GM19239 (cell line): ENCODE measurements at places on chromosomes 5 and 9.

- DNase-seq: no peak
Observed at GRCh38 chr5:126469536-126470316, 46.5 kb downstream of the GRAMD2B start.

DNA sequence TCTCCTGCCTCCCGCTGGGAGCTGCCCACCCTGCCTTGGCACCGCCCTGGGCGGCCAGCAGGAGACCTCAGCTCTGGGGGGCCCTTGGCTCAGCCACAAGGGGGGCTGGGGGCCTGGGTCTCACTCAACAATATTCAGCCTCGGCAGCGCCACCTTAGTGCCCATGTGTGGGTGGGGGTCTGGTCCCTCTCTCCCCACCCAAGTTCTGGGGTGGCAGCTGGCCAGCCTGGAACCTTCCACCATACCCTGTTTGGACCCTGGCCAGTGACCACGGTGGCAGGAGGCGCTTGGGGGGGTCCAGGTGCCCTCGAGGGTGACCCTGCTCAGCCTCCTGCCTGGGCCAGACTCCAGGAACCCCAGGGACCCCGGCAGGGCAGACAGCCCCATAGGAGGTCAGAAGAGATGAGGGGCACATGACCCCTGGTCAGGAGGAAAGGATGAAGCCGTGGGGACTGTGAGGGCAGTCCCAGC lies 22.2 kb downstream of the NKD2 start:
- DNase-seq: no peak

GRCh38 chr5:1341863-1342262 lies 3.0 kb downstream of the CLPTM1L start:
- DNase-seq: peak; percentile 50

DNA sequence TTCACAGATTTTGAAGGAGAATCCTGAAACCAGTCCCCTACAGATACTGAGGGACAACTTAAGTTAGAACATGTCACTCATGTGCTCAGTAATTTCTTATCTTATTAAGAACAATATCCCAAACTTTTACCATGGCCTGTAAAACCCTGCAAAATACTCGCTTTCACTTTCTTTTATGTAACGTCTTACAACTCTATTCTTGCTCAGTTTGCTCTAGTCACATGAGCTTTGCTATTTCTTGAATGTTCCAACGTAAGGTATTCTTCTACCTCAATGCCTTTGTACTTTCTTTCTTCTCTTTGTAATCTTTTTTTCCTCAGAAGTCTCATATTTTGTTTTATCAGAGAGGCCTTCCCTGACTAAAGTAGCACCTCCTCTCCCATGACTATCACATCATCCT lies 14.1 kb downstream of the TMEM38B start:
- DNase-seq: no peak

GRCh38 chr5:174319551-174319950 lies 274.0 kb downstream of the NSG2 start:
- DNase-seq: no peak

- DNase-seq: no peak
Observed at GRCh38 chr9:78213712-78214111, 22.2 kb upstream of the CEP78 start.

- DNase-seq: no peak
Observed at GRCh38 chr5:103804711-103805110, 242.1 kb upstream of the NUDT12 start.

- DNase-seq: no peak
Observed at GRCh38 chr5:9547122-9547947, 1.5 kb upstream of the SEMA5A start.

GRCh38 chr9:71130521-71130920 lies 9.1 kb upstream of the TRPM3 start:
- DNase-seq: no peak

GRCh38 chr9:132026932-132027585 lies 52.6 kb downstream of the MED27 start:
- no peak for DNase-seq

DNA sequence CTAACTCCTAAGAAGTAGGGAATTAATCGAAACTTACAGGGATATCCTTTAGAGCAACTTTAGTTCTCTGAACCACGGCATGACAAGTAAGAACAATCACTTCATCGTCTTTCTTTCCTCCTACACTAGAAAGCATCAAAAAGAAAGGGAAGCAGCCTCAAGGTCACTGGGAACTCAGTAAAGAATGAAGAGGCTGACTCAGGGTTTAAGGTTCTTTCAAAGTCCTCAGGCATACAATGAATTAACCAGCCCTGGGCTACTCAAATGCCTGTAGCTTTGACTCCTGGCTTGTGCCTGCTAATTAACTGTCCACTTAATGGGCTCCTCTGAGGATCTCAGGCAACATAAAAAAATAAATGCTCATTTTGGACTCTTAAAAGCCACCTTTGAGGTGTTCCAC lies 102.0 kb downstream of the TRIM32 start:
- no peak for DNase-seq
